Left cardiac atrium (tissue), 4 donors: ENCODE measurements at places on chromosomes 6 and 20. TPM values are rescaled to one million over a fixed set of nuclear protein-coding genes. Genes with fewer than 3 reads are reported as not detected.

OOEP gene
- not detected for total RNA-seq

GPR6 gene
- not detected for total RNA-seq

NKAIN4 gene
- not detected for total RNA-seq

PPDPF gene
- 241 TPM for total RNA-seq

CRISP2 gene
- total RNA-seq: not detected

SEL1L2 gene
- 0.91 TPM for total RNA-seq

C6orf52 gene
- not detected for total RNA-seq

BMP2 gene
- 4.7 TPM for total RNA-seq

SNAP91 gene
- 0.52 TPM for total RNA-seq

CLVS2 gene
- total RNA-seq: not detected

BMP7 gene
- total RNA-seq: 29.3 TPM

CST2 gene
- not detected for total RNA-seq

DUSP22 gene
- total RNA-seq: 53.9 TPM

LY6G6F gene
- total RNA-seq: not detected

GJA1 gene
- 160 TPM for total RNA-seq

CFB gene
- 113 TPM for total RNA-seq

SYNGAP1 gene
- 9.0 TPM for total RNA-seq

PBOV1 gene
- not detected for total RNA-seq

MCHR2 gene
- total RNA-seq: not detected

ATP6V1G2 gene
- 2.7 TPM for total RNA-seq

ALDH5A1 gene
- 16.2 TPM for total RNA-seq

SLC29A1 gene
- total RNA-seq: 130 TPM

MYCT1 gene
- 13.9 TPM for total RNA-seq

PAK5 gene
- not detected for total RNA-seq

FAXC gene
- not detected for total RNA-seq

TEAD3 gene
- 39.6 TPM for total RNA-seq

ELOVL2 gene
- total RNA-seq: 2.3 TPM

BNIP5 gene
- total RNA-seq: not detected
